ENCODE measurements at places on chromosomes 5 and 9.

DNA sequence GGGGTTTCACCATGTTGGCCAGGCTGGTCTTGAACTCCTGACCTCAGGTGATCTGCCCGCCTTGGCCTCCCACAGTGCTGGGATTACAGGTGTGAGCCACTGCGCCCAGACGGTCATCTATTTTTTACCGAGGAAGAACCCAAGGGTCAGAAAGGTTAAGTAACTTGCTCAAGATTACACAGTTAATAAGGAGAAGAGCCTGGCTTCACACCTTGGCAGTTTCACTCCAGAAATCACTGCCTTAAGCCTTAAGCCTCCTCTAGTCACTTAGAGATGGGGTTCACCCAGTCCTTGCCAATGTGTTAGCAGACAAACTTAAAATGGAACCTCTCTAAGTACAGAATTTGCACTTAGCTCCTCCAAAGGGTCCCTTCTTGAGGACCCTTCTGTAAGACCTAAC is 116.3 kb downstream of the PTTG1 start:
- DNase-seq = no peak

DNA sequence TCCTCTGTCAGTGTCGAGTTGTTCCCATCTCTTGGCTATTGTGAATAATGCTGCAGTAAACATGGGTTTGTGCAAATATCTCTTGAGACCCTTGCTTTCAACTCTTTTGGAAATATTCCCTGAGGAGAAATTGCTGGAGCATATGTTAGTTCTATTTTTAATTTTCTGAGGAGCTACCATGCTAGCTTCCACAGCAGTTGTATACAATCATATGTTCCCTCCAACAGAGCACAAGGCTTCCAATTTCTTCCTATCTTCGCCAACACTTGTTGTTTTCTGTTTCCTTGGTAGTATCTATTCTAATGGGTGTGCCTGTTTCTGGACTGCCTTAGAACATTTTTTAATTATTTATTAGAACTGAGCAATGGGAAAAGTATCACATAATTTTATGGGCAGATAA is 23.6 kb upstream of the SHB start:
- DNase-seq = no peak

DNA sequence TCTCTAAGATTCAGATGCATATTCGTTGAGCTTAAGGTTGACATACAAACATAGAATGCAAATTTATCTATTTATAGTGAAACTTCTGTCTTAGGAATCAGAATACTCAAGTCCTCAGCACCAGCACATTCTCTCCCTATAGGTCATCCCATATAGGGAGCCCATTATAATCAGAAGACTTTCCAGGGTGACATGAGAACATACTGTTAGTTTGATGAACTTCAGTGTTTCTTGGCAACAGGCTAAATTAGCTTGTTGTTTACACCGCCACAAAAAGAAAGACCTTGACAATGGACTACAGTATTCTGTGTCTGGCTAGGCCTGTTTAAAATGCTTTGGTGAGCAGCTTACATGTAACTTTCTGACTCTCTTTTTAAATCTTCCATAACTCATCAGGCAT is 104.2 kb downstream of the TAF11L14 start:
- no peak for DNase-seq

- DNase-seq = no peak
Measured at GRCh38 chr5:126884269-126884819, 107.4 kb downstream of the LMNB1 start.

- no peak for DNase-seq
Measured at GRCh38 chr5:23302438-23302837, 205.0 kb upstream of the PRDM9 start.
